ENCODE measurements at places on chromosomes 13 and 19.

DNA sequence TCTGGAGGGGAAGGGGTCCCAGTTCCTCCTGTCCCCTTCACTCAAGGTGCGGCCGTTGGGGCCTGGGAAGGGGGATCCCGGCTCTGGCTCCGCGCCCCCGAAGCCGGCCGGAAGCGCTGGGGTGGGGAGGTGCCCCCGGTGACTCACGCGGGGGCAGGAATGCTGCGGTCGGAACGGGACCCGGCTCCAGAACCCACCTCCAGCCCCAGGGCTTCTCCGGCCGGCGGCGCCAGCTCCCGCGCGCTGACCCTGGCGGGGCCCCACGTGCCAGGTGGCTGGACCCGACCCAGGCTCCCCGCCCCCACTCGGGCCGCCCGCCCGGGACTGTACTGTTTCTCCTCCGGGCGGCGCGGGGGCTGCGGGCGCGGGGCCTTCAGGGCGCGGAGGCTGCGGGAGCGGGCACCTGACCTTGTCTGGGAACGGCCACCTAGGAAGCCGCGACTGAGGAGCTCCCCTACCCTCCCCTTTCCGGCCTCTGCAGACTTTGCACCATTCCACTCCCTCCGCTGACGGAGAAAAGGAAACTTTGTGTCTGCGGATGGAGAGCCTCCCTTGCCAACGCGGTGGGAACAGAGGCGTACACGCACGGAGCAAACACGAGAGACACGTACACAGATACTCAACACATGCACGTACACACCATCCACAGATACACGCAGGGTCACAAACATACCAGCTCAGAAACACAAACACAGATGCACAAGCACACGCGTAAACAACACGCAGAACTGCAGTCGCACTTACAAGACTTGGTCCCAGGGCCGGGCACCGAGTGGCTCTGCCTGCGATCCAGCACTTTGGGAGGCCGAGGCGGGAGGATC is 7.2 kb downstream of the AXL start:
- DNase-seq = peak; percentile 92

DNA sequence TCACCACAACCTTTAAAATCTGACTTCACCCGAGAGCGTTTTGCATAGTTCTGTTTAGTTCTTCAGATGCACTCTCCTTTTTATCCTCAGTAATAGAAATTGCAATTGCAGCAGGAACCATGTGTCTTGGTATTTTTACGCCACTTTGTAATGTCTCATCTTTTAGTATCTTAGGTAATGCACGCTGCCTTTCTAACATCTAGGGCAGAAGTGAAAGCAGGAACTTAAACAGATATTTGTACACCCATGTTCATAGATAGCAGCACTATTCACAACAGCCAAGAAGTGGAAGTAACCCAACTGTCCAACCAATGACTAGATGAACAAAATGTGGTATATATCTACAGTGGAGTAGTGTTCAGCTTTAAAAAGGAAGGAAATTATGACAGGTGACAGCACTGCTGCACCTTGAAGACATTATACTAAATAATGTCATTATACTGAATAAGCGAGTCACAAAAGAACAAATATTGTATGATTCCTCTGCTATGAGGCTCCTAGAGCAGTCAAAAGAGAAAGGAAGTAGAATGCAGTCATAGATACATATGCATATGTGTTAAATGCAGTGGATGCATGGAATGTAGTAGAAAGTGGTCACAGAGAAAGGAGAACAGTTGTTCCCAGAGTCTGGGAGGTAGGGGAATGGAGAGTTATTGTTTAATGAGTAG is 105.9 kb upstream of the GJB6 start:
- no peak for DNase-seq

DNA sequence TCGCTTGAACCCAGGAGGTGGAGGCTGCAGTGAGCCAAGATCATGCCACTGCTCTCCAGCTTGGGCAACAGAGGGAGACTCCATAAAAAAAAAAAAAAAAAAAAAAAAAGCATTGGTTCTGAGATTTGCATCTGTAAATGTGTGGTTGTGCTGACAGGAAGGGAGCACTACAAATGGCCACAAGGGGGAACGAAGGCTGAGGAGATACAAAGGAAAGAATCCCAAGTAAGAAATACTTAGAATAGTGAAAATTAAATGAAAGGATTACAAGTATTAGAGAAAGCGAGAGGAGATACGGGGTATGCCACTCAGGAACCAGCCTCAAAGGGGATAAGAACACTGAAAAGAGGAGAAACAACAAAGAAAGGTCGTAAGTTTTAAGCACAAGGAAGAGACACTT is 284.9 kb downstream of the KLF12 start:
- peak; percentile 63 for DNase-seq

DNA sequence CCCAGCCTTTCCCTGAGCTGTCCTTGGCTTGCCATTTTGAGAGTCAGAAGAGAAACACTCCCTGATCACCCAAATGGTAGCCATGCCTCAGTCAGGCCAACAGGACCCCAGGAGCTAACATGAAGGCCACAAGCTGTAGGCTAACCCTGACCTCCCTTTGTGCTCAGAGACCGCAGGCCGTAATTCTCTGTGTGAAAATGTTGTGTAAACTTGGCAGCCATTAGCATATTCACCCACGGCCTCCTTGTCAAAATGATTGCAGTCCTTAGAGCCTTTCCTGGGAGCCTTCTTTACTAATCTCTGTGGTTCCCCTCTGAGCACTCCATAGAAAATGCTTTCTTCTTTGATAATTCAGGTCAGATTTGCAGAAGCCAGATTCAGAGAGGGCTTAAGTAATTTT is 418.9 kb downstream of the COG6 start:
- peak; percentile 85 for DNase-seq

GRCh38 chr19:8333767-8334457 is 9.2 kb downstream of the KANK3 start:
- DNase-seq = no peak

Measured in amniotic epithelial cell (primary cell).